ENCODE measurements at places on chromosomes 1 and 21.

- DNase-seq = no peak
Measured at GRCh38 chr1:155181371-155182051, 7.9 kb downstream of the TRIM46 start.

- no peak for DNase-seq
Measured at GRCh38 chr1:152108882-152109222, 6.4 kb downstream of the TCHH start.

DNA sequence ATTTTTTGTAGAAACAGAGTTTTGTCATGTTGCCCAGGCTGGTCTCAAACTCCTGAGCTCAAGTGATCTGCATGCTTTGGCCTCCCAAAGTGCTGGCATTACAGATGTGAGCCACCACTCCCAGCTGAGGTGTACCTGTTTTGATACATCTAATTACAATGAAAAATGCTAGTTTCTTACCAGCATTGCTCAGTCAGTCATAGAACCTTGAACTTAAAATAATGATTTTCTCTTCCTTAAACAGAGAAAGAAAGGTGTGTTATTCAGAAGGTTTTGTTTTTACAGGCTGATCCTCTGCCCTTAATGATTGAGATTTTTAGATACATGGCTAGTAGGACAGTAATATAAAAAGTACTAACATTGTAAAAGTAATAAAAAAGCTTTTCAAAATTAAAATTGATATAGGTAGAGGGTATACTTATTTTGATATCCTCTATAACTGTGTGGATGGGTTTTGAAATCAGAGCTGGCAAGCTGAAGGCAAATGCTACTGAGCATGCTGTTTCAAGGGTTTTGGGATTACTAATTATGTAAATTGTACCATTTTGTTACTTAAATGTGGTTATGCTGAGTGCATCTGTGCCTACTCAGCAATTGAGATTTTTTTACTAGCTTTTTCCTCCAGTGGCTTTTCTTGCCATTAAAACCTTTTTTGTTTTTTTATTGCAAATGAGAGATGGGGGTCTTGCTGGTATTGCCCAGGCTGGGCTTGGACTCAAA is 16.1 kb downstream of the PRRC2C start:
- DNase-seq = no peak

DNA sequence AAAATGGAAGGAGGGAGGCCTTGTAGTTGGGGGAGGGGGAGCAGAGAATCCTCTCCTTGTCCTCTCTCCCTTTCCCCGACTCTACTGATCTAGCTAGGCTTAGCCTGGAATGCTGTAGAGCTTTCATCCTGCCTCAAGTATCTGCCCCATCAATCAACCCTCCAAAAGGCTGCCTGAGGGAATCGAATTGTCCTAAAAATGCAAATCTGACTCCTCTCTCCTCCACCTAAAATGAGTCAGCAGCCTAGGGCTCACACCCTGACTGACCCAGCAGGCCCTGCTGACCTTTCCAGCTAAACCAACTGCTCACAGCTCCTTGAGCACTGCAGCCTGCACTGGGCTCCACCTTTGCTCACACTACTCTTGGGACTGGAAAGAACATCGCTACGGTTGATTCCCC is 2.8 kb downstream of the HPDL start:
- DNase-seq = no peak

GRCh38 chr1:241457421-241457820 is 62.1 kb downstream of the FH start:
- no peak for DNase-seq

GRCh38 chr1:193592317-193592716 is 405.9 kb upstream of the B3GALT2 start:
- DNase-seq = no peak

GRCh38 chr1:158819461-158820443 is 11.4 kb upstream of the MNDA start:
- no peak for DNase-seq

GRCh38 chr1:171841931-171842761 is 848 bp downstream of the DNM3 start:
- DNase-seq = no peak

DNA sequence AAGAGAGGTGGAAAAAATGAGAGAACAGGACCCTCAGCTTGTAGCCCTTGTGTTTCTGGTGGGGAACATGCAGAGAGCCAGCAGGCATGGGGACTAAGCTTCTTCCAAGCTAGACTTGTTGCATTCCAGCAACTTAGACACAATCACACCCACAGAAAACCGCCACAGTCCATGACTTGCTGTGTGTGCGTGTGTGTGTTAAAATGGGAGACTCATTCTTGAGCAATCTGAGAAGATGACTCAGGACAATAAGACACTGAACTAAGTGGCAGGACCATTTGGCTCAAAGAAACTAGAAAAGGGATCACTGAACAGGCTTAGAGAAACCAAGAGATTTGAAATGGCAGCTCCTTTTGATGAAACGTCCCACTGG is 78.0 kb downstream of the HLX start:
- DNase-seq = no peak

DNA sequence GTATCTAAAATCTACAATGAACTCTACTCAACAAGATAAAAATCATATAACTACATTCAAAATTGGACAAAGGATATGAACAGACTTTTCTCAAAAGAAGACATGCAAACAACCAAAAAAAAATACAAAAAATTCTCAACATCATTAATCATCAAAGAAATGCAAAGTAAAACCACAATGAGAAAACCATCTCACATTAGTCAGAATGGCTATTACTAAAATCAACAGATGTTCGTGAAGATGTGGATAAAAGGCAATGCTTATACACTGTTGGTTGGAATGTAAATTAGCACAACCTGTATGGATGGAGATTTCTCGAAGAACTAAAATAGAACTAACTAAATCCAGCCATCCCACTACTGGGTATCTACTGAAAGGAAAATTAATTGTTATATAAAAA is 1080.8 kb downstream of the AMY1C start:
- no peak for DNase-seq

DNA sequence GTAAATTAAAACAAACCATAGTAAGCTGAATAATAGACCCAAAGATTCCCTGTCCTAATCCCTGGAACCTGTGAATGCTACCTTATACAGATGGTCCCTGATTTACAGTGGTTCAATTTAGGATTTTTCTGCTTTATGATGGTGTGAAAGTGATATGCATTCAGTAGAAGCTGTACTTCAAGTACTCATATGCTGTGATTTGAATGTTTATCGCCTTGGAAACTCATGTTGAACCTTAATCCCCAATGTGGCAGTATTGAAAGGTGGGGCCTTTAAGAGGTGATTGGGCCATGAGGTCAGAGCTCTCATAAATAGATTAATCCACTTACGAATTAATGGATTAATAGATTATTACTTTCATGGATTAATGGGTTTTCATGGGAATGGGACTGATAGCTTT is 10.6 kb upstream of the RRP15 start:
- DNase-seq = no peak

DNA sequence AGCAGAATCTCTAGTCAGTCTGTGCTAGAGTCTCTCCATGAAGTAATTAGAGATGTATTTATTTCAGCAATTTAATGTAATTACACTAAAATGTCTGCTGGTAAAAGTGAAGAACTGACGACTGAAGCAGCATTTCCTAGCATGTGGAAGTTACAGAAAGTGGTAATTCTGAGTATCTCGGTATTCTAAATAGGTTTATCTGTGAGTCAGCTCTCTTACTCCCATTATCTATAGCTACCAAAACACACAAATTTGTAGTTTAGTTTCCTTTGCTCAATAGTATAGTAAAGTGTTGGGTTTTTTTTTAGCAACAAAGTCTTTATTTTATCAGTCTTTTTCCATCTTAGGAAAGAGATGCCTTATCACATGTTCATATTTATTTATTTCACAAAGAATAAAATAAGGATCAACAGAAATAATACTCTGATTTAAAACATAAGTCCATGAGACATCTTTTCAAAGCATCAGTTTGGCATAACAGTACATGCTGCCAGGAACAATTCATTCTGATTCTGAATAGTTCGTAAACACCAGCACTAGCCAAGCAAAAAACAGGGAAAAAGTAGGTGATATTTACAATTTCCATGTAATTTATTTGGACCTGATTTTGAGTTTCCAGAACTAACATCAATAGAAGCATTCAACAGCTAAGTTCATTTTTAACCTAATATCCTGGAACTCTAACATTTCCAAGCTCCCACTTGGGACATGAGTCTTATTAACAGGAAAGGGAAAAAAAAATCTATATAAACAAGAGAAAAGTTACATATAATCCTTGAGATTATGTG is 76.3 kb downstream of the KCNT2 start:
- no peak for DNase-seq

- DNase-seq = no peak
Measured at GRCh38 chr1:24986372-24986965, 56.4 kb upstream of the RUNX3 start.

- DNase-seq = no peak
Measured at GRCh38 chr1:221343607-221344006, 398.3 kb downstream of the DUSP10 start.

Data from NAMALWA (cell line).